Kidney (tissue), 22 donors: ENCODE measurements at places on chromosomes 4 and X. TPM values are rescaled to one million over a fixed set of nuclear protein-coding genes. Genes with fewer than 3 reads are reported as not detected.
A peak's percentile ranks its signal among the peaks of the same experiment; 100 is the strongest.

- DNase-seq: no peak
These were observed 34.0 kb upstream of the RNF128 start for GRCh38 chrX:106692425-106693065.

GRCh38 chr4:98383431-98384106, 122.4 kb downstream of the RAP1GDS1 start:
- no peak for DNase-seq

DNA sequence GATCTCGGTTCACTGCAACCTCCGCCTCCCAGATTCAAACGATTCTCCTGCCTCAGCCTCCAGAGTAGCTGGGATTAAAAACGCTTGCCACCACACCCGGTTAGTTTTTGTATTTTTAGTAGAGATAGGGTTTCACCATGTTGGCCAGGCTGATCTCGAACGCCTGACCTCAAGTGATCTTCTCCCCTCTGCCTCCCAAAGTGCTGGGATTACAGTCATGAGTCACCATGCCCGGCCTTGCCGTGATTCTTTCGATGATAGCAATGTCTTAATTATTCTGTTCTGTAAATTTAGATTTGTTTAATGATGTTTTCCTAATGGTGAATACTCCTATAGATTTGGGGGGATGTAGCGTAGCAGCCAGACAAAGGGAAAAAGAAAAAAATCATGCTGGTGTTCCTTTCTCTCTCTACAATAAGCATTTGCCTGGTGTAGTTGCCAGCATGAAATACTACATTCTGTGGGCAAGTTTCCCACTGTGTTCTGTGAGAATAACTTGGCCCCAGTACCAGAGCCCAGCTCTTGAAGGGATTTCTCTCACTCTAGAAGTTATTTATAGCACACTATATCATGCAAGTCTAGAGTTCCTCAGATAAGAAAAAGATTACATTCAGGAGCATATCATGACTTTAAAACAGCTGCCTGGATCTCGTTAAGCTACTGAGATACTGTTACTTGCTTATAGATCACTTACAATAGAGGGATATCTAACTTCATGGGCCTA, 15.4 kb downstream of the NIPAL1 start:
- DNase-seq: no peak

DNA sequence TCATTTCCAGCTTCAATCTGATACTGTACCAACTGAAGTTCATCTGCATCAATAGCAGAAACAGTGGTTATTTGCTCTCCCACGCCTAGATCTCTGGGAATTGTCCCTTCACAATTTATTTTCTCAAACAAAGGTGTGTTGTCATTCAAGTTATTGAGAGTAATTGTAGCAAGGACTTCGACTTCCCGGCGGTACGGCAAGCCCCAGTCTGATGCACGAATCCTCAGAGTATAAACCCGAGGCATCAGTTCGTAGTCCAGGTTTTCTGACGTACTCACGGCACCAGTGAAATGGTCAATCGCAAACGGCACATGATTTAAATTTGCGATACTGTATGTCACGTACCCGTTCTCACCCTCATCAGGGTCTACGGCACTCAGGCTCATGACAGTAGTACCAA, 15.7 kb downstream of the FAT1 start:
- DNase-seq: no peak

GRCh38 chrX:40245488-40246071, 147.8 kb upstream of the BCOR start:
- peak; percentile 35 for DNase-seq

GRCh38 chrX:17584248-17584681, 153.0 kb upstream of the SCML1 start:
- no peak for DNase-seq

DNA sequence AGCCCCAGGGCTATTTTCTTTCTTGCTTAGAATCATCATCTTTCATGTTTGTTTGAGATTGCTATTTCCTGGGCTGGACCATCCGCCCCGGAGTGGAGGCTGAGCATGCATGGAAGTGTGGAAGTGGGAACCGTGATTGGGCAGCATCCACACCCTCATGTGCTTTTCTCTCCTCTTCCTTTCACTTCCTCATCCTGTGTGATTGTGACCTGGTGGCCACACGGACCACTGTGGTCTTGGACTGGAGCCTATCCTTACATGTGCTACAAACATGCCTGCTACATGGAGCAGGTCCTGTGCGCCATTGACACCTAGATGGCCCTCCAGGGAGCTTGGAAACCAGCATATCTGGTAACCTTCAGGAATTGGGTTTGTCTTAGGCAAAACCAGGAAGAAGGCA, 175.9 kb upstream of the LCORL start:
- DNase-seq: no peak

DNA sequence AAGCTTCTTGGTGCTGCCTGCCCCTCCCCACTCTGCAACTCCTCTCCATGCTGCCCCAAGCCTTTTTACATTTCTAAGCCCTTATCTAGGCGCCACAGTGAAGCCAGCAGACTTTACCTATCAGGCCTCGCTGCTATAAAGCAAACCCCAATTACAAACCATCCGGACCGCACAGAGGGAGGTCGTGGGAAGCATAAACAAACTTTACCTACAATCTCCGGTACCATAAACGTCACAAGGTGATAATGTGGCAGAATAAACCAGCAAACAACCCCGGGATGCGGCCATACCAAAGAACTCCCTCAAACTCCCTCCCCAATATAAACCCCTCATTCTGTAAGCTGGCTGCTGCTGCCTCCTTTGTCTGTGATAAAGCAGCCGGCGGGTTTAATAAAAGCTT, 54.0 kb upstream of the ZCCHC13 start:
- no peak for DNase-seq

DNA sequence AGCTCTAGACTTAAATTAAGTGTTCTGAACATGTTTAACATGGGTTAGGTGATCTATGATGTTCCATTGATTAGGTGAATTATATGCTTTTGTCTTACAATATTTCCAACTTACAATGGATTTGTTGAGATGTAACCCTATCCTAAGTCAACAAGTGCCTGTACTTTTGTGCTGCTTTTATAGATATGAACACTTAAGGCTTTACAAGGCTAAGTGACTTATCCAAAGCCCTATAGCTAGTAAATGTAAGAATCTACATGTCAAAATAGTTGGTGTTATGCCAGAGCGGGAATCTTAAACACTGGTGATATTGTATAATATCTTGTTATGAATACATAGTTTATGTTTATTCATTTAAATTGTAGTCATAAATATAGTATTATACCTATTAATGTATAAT, 1629.1 kb upstream of the IGFBP7 start:
- no peak for DNase-seq

DNA sequence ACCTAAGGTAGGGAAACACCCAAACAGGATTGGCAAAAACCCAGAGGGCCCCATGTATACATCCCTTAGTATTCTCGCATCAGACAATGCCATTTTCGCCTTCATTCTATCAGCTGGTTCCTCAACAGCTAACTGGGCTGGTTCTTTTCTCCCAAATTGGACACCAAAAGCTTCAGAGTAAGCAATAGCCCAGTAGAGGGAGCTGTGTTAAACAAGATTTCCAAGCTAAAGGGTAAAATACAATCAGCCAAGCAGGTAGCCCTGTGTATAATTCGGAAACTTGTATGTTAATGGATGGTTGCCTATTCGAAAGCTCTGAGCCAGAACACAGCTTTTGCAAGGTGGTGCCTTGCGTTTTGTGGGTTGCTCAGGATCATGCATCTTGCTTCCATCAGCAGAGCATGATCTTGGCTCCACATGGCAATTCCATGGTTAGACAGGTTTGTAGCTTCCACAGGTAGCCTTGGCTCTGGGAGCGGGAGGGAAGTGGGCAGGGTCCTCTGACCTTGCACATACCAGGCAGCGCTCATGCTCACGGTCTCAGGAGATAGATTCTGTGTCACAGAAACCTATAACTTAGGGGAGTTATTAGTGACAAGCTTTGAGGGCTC, 115.2 kb upstream of the LNX1 start:
- DNase-seq: peak; percentile 84

GRCh38 chr4:140220058-140220457, 66.1 kb upstream of the MAML3 start:
- no peak for DNase-seq

- DNase-seq: no peak
These were observed 296.2 kb downstream of the FRMPD4 start for GRCh38 chrX:12434493-12434892.

The TMSB15A gene
- not detected for total RNA-seq

The ATP10D gene
- total RNA-seq: 43.6 TPM

The NOX1 gene
- not detected for total RNA-seq

The TKTL2 gene
- not detected for total RNA-seq

The S100G gene
- total RNA-seq: not detected

The KCNIP4 gene
- total RNA-seq: 43.9 TPM

The SEPTIN11 gene
- total RNA-seq: 118 TPM
